ENCODE measurements at places on chromosomes 13 and 19.

DNA sequence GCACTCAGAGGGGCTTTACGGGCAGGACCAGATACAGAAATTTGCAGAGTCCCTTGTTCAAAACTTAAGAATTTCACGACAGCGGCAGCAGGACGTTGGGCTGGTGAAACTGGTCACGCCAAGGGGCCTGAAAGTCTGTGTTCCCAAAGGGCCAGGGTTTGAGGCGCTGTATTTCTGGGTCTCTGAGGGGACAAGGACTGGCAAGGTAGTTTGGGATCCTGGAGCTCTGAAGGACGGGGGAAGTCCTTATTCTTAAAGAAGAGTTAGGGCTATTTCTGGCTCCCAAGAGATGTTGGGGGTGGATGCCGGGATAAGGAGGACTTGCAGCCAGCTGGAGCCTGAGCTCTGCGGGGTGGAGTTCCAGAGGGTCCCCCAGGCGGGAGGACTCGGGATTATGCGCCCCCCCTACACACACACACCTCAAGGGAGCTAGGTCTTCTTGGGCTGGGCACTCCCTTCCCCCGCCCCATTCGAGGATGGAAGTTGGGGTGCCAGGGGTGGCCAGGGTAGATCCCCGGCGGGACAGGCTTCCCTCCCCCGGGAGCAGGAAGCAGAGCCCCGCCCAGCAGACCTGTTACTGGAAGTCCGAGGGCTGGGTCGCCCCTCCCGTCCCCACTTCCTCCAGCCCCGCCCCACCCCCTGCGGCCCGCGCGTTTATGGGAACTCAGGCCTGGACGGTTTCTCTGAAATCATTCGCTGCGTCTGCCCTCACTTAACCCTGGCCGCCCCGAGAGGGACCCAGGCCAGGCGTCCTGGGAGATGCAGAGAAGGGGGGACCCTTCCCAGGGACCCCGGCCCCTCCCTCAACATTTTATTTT is 5.6 kb downstream of the BCL3 start:
- no peak for DNase-seq

DNA sequence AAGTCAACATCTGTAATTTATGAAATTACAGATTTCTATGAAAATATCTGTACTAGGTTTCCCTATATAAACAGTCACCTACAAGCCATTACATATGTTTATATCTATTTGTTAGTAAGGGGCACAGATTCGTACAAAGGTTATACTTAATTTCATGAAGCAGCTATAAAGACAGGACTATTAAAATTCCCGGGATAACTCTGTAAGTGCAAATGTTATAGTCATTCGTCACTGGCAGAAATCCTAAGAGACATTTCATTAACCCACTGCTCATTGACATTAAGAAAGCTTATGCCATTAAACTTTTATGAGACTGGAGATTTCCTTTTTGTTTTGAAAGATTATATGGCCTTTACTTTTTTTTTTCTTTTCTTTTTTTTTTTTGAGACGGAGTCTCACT is 122.9 kb downstream of the MYO16 start:
- no peak for DNase-seq

GRCh38 chr19:4987692-4988370 is 18.9 kb downstream of the KDM4B start:
- no peak for DNase-seq

DNA sequence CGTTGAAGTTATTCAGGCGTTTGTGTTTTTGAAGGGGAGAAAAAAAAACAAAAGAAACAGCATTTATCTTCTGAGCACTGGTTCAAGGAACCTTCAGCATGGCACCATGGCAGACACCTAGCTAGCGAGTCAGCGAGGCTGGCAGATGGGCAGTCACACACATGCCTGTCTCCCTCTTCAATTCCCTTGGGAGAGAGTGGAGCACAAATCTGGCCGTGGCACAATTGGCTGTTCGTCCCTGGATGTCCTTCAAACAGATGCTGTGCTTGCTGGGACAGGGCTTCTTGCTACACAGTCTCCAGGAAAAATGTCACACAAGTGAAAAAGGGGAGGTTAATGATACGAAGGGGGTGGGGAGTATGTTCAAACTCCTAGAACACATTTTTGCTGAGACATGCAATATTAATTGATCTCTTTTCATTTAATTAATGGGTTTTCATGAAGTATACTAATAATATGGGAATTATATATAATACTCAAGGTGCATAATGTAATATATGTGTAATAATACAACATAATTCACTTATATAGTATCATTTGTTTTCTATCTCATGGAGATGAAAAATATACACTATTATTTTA is 1674.5 kb upstream of the SLC10A2 start:
- DNase-seq, result no peak

- DNase-seq, result no peak
Measured at GRCh38 chr13:25468325-25469168, 96.8 kb downstream of the ATP8A2 start.

DNA sequence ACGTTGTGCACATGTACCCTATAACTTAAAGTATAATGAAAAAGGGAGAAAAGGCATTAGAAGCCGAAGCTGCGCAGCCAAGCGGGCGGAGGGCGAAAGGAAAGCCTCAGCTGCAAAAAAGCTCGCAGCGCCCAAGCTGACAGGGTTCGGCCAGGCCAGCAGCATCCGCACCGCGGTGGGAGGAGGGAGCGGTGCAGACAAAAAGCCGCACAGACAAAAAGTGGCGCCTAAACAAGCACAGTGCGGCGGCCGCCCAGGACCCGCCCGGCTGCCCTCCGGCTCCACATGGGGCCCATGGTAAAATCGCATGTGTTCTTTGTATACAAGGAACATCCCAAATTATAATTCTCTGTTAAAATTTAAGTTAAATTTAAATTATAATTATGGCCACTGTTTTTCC is 42.4 kb downstream of the PSG3 start:
- DNase-seq, result no peak

DNA sequence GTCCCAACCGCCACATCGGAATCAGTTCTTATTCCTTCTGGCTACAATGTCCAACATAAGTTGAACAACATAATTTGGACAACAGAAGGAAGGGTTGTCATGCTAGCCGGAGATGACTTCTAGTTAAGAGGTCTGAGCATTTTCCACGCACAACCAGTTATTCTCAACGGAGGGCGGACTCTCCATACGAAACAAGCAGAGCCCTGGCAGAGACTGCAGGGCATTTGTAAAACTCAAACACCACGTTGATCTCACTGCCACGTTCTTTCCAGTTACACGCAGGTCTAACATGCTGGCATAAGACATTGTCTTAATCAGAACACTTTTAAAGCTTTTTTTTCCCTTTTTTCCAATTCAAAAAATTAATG is 38.3 kb upstream of the DCUN1D2 start:
- DNase-seq, result no peak

DNA sequence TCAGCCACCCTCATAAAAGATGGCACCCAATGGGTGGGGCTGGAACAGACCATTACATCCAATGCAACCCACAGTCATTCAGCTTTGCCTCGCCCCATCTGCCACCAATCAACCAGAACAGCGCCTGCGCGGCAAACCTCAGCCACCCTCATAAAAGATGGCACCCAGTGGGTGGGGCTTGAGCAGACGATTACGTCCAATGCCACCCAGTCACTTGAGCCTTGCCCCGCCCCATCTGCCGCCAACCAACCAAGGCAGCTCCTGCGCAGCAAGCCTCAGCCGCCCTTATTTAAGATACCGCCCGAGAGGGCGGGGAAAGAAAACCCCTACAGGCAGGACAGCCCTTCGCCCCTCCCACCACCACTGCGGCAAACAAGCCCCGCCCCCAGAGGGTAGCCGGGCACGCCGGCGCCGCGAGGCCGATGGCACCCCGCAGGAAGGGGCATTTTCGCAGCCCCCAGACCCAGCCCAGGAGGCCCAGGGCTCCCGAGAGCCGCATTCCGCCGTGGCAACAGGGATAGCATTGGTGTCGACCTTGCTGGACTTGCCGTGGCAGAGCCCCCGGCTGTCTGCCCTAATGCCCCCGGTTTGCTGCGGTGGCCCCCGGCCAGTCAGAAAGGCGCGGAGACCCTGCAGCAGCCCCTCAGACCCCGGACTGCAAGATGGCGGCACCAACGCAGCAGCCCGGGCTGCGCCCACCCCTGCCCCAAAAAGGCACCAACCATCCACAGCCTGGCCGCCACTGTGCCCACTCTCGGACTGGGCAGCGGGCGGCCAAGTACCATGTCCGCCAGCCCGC is 675 bp downstream of the PEG3 start:
- no peak for DNase-seq

- no peak for DNase-seq
Measured at GRCh38 chr13:42354241-42355091, 82.5 kb downstream of the AKAP11 start.

DNA sequence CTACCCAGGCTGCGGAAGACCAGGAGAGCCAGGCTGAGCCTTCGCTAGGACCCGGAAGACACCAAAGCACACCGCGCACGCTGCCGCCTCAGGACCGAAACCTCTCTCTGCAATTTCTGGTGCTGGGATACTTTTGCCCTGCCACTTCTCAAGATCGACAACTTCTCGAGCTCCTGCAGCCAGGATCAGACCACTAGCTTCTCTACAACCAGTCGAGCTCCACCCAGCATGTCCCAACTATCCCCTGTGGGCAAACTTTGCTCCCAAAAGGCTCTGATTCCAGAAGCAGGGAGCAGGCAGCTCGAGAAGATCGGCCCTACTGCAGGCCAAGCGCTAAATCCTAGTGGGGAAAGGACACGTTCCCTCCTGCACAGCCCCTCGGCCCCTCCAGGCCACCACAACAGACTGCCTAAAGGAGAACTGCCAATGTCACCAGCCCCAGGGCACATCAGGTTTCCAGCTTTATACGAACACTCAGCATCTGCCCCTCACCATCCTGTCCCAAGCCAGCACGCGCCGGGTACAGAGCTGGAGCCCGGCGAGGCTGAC is 979 bp downstream of the AKAP8 start:
- peak; percentile 79 for DNase-seq

DNA sequence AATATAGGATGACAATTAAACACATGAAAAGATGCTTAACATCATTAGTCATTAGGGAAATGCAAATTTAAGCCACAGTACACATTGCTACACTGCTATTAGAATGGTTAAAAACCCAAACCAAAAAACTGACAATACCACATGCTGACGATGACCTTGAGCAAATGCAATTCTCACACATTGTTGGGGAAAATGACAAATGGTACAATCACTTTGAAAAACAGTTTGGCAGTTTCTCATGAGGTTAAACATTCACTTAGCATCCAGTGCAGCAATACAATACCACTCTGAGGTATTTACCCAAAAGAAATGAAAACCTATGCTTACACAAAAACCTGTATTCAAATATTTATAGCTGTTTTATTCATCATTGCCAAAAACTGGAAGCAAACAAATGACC is 11.3 kb downstream of the FLT3 start:
- no peak for DNase-seq

DNA sequence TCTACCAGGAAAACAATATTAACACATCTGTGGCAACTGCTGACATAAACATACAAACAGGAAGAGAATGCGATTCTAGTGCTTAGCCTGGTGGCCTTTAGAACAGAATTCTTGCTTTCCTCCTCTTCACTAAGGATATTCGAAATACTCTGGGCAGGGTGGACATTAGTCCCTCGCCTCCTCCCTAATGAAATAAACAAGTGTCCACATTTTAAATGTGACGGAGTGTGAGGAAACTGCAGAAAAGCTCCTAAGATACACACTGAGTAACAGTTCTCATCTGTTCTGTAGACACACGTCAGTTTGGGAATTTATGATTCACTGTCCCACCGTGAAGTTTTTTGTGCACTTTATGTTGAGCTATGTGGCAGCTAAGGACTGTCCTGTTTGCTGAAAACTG is 639 bp downstream of the STARD13 start:
- no peak for DNase-seq

GRCh38 chr13:30043631-30043925 is 193.2 kb upstream of the UBL3 start:
- no peak for DNase-seq

DNA sequence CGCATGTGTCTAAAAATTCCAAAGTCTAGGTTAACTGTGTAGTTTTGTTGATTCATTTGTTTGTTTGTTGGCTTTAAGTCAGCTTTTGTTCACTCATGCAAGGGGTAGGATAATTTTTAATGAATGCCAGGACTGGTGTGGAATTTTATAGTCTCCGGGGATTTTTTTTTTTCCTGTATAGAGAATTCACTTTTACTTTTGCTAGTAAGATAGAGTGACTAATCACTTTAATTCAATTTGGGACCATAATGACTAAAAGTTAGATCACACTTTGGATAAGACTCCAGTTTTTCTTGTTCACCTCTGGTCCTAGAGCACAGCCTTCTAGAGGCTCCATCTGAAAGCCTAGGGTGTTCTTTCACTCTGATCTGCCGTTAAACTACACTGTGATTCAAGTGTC is 1690.0 kb downstream of the PCDH9 start:
- DNase-seq, result no peak

DNA sequence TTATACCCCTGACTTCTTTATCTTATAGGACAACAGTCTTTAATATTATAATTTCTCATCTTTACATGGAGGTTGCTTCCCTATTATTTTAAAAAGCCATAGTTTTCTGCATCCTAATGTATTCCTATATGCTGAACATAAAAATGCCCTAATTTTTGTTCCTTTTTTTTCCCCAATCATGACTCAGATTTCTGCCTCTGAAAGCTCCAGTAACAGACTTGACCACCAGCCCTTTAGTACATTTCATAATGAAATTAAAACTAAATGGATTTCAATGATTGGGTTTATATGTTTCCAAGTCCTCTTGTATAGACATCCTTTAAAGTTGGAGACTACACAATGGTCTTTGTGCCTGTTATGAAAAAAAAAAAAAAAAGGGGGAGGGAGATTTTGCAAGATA is 712.5 kb downstream of the DIAPH3 start:
- no peak for DNase-seq

DNA sequence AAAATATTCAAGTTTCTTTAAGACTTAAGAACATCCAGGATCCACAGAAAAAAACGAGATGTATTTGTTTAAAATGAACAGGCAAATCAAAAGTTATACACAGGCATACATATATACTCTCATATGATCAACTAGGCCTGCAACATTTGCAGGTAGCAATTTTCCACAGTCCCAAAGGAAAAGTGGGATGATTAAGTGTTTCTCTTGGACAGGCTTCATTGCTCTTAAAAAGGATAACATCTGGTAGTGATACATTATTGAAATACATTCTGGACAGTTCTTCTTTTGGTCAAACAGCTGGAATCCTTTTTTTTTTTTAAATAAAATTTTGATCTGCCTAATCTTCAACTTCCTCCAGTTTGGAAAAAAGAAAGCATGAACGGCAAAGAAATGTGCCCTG is 114.8 kb upstream of the TDRD3 start:
- DNase-seq, result no peak

DNA sequence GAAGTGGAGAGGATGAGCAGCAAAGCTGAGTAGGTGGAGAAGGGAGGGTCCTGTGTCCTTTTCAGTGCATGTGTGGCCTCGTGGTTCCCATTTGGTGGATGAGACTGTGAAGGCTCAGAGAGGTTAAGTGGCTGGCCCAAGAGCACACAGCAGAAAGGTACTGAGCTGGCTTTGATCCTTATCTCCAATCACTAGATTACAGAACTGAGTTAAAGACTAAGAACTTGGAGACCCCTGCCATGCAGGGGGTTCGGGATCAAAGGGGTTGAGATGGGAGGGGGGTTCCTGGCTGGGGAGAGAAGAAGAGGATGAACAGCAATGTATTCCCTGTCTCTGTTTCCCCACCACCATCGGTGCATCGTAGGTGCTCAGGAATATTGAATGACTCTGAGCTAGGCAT is 11.8 kb downstream of the CELF5 start:
- no peak for DNase-seq

- no peak for DNase-seq
Measured at GRCh38 chr19:6394831-6395230, 1.9 kb upstream of the GTF2F1 start.

- no peak for DNase-seq
Measured at GRCh38 chr13:99022941-99023340, 45.1 kb upstream of the DOCK9 start.
